Activated CD4-positive, alpha-beta T cell treated with anti-CD3 and anti-CD28 coated beads, Interleukin-2, amount 10 ng/mL, durations not matched to agents 24 days and 14 days (primary cell): ENCODE measurements at places on chromosomes 11 and 22.

DNA sequence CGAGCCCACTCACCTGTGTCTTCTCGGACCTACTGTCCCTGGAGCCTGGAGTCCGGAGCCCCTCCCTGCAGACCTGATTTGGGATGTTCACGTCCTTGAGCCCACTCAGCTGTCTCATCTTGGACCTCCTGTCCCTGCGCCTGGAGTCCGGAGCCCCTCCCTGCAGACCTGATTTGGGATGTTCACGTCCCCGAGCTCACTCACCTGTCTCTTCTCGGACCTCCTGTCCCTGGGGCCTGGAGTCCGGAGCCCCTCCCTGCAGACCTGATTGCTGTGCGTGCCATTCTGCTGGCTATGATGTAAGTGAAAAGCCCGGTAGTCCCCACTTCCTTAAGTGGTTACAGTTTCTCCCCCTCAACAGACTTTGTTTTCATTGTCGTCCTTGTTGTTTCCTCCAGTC lies 867.1 kb downstream of the BRD1 start:
- DNase-seq: no peak

DNA sequence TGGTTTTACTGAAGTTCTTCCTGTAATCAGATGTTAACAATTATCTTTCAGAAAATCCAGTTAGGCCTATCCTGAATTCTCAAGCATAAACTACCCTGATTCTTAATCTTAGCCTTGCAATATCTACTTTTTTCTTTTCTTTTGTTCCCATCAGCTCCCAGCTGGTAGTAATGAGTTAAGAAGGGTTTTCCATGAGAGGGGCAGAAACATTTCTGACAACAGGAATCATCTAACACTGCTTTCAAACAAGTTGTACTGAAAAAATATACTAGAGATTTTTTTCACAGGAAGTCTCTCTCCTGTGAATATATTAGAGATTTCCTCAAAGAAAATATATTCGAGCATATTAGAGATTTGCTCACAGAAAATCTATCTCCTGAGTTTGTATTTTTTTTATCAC lies 3.3 kb upstream of the TRIM6 start:
- DNase-seq: no peak

- DNase-seq: no peak
Observed at GRCh38 chr11:59413646-59414045, 12.6 kb downstream of the OR5A2 start.

- no peak for DNase-seq
Observed at GRCh38 chr22:23222033-23222792, 41.9 kb downstream of the BCR start.

GRCh38 chr22:43467216-43467940 lies 55.6 kb downstream of the MPPED1 start:
- no peak for DNase-seq

GRCh38 chr11:65786008-65786785 lies 666 bp upstream of the OVOL1 start:
- peak; percentile 64 for DNase-seq
